Stomach (tissue), 19 donors: ENCODE measurements at places on chromosomes 6 and 20. TPM values are rescaled to one million over a fixed set of nuclear protein-coding genes. Genes with fewer than 3 reads are reported as not detected.

DNA sequence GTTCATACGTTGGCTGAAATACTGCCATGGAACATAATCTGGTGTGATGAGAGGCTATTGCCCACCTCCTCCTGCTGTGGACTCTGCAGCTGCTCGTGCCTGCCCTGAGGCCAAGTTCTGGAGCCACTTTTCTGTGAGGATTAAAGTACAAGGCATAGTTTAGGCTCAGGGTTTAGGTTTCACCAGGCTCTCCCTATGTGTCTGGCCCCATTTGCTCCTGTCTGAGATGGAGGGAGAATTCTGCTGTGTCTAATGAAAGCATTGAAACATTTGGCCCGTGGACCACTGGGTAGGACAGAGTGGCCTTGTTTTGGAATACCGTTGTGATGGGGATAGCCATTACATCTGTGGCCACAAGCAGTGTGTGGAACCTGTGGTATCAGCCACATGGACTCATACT lies 5.9 kb downstream of the WRNIP1 start:
- H3K27ac ChIP-seq: no peak overlapping the region
- H3K36me3 ChIP-seq: peaks cover 39% of the 10 kb centered on the region
- DNase-seq: no peak
- H3K27me3 ChIP-seq: no peaks in the 10 kb centered on the region
- H3K4me3 ChIP-seq: no peak overlapping the region
- peaks cover 67% of the 10 kb centered on the region for H3K4me1 ChIP-seq

DNA sequence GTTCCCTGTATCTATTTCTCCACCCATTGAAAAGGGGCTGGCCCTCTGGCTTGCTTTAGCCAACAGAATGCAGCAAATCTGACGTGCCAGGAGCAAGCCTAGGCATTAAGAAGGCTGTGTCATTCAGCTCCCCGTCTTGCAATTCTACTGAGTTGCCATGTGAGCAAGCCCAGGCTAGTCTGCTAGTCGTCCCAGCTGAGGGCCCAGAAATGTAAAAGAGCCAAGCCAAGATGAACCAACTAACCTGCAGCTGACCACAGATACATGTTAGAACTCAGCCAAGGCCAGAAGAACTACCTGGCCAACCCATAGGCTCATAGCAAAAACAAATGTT lies 30.1 kb downstream of the PREP start:
- H3K4me1 ChIP-seq: peaks cover 7% of the 10 kb centered on the region
- DNase-seq: peak; percentile 55
- H3K27ac ChIP-seq: peak overlapping the region; percentile 75
- no peaks in the 10 kb centered on the region for H3K27me3 ChIP-seq

Gene DACT2
- 4.9 TPM for total RNA-seq

GRCh38 chr20:47102629-47103028 lies 208.0 kb downstream of the EYA2 start:
- H3K4me1 ChIP-seq: no peaks in the 10 kb centered on the region
- H3K36me3 ChIP-seq: no peaks in the 10 kb centered on the region
- H3K27ac ChIP-seq: no peak overlapping the region
- no peak for DNase-seq
- H3K4me3 ChIP-seq: no peak overlapping the region
- peaks cover 6% of the 10 kb centered on the region for H3K27me3 ChIP-seq

Gene MATN4
- total RNA-seq: not detected

DNA sequence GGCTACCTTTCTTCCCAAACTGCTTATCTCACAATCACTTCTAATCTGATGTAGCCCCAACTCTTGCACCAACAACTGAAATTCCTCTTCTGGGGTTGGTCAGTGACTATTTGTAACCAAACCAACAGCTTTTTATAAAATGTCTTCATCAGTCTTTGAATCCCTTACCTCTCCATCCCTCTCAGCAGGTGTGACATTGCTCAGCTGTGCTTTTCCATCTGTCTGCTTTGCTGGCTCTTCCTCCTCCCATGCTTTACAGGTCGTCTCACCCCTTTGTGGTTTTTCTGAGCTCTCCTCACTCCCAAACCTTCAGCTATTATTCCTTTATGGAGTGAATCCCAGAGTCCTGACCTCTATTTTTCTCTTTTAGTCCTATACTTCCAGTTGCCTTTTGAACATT lies 5.9 kb downstream of the MAP7 start:
- H3K36me3 ChIP-seq: no peaks in the 10 kb centered on the region
- no peak overlapping the region for H3K4me3 ChIP-seq
- no peaks in the 10 kb centered on the region for H3K27me3 ChIP-seq

Gene BPIFA1
- not detected for total RNA-seq

DNA sequence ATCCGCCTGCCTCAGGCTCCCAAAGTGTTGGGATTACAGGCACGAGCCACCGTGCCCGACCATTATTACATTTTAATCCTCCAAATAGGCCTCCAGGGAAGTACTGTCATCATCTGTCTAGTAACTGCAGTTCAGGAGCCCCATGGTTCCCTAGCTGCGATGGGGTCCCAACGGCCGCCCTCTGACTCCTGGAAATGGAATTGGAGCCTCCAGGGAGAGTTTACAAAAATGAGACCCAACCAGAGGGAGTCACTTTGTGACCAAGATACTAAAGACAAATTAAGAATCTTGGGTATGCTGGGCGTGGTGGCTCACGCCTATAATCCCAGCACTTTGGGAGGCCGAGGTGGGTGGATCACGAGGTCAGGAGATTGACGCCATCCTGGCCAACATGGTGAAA lies 36.7 kb downstream of the TFAP2C start:
- no peak overlapping the region for H3K27ac ChIP-seq
- H3K4me3 ChIP-seq: no peak overlapping the region
